ENCODE measurements at places on chromosomes 4 and X.

DNA sequence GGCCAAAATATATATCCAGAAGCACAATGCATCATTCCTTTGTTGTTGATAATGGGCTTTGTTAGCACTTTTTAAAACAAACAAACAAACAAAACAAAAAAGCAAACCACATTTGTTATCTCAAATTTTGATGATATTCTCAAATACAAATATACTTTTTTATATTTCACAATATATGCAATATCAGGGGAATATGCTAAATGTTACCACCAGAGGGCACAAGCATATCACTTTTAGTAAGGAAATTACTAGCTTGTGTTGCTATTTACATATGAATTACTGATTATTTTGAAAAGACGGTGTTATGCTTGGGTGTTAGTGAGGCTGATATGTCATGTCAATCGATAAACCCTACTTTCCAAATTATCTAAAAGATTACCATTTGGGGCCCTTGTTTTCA is 29.1 kb downstream of the RIPPLY1 start:
- DNase-seq = peak; percentile 20

- DNase-seq = no peak
These were observed 736.5 kb upstream of the FTHL17 start for GRCh38 chrX:31808357-31808756.

DNA sequence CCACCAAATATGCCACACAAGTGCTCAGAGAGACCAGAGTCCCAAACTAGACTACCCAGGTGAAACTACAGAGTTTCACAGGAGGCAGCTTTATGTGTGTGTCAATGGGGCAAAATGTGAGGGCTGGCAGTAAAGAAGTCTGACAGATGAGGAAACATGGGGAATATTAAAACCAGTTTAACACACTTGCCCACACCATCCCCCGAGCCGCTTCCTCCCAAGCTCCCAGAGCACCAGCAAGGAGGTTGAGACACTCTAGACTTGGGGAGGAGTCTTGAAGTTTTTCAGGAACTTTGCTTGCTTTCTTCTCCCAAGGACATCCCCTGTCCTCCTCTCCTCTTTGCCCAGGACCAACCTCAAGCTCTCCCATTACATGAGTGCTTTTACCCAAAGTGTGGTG is 94.7 kb upstream of the SPRY1 start:
- no peak for DNase-seq

- no peak for DNase-seq
These were observed 400 bp upstream of the PAQR3 start for GRCh38 chr4:78939667-78940008.

- DNase-seq = no peak
These were observed 158.5 kb downstream of the SH3KBP1 start for GRCh38 chrX:19728915-19729314.

GRCh38 chr4:30600246-30601017 is 119.7 kb upstream of the PCDH7 start:
- DNase-seq = peak; percentile 63

- DNase-seq = peak; percentile 17
These were observed 727.7 kb downstream of the DMD start for GRCh38 chrX:32483534-32484136.

GRCh38 chr4:188719794-188720193 is 580.6 kb downstream of the TRIML1 start:
- no peak for DNase-seq

GRCh38 chr4:39230462-39230861 is 48.1 kb downstream of the WDR19 start:
- no peak for DNase-seq

- DNase-seq = peak; percentile 3
These were observed 114.3 kb downstream of the AMELX start for GRCh38 chrX:11407331-11408108.

DNA sequence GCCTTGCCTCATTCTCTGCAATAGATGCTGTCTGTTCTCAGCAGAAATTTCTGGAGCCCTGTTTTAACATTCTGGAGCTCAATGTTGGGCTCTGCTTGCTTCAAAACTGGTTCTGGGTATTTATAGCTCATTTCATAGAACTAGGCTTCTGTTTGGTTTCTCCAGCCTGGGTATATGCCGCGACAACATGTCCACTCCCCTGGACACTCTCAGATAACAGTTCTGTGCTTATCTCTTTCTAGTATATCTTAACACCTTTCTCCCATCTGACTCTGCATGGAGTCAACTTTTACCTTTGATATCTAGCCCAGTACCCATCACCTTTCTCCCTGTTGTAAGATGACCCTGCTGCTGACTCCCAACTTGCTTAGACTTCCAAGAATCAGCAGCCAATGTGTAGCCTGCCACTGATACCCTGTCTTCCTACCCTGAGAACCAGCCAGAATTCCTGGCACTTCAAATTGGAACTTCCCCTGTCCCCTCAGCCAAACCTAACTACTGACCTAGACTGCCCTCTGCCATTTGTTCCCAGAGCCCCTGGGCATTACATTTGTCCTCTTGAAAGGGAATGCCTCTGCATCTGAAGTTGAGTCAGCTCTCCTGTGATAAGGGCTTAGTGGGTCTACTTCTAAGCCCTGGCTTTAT is 20.6 kb downstream of the PAGE1 start:
- DNase-seq = no peak

GRCh38 chrX:68908071-68908470 is 79.2 kb downstream of the EFNB1 start:
- DNase-seq = no peak

GRCh38 chrX:136344320-136344719 is 43.6 kb downstream of the ADGRG4 start:
- no peak for DNase-seq

DNA sequence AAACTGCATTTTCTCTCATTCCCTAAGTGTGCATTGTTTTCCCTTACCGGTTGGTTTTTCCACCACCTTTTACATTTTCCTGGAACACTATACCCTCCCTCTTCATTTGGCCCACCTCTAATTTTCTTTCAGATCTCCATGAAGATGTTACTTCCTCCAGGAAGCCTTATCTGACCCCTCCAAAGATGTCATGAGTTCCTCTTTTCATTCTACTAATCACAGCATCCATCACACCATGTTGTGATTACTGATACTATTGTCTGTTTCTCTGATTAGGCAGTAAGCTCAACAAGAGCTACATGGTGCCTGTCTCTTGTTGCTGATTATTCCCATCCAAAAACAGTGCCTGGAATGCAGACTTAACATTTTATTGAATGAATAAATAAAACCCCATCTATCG is 2.9 kb upstream of the AFP start:
- no peak for DNase-seq

- peak; percentile 52 for DNase-seq
These were observed 143.6 kb downstream of the TMEM164 start for GRCh38 chrX:110146521-110146920.

DNA sequence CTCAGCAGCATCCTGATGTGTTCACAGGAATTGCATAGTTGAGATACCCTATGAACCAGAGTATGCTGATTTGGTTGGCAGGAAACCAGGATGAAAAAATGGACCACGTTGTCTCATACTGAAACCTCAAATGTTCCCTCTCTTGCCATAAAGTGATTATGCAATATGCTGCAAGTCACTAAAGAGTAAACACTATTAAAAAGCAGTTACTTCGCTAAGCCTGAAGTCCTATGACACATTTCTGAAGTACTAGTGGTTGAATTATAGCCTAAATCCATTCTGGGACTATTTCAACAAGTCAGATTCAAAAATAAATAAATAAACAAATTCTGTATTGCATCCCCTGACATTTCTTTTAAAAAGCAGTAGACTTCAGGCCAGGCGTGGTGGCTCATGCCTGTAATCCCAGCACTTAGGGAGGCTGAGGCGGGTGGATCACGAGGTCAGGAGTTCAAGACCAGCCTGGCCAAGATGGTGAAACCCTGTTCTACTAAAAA is 106.0 kb upstream of the NAP1L5 start:
- DNase-seq = no peak

GRCh38 chr4:93086356-93086755 is 742.2 kb upstream of the ATOH1 start:
- no peak for DNase-seq

GRCh38 chrX:53441531-53442321 is 7.6 kb upstream of the HSD17B10 start:
- peak; percentile 63 for DNase-seq

- no peak for DNase-seq
These were observed 34.5 kb upstream of the RAB33B start for GRCh38 chr4:139419388-139419914.

- no peak for DNase-seq
These were observed 11.4 kb upstream of the FMR1 start for GRCh38 chrX:147900349-147900748.

- no peak for DNase-seq
These were observed 189.1 kb downstream of the RAB28 start for GRCh38 chr4:13294961-13295605.

GRCh38 chr4:123452616-123453015 is 56.0 kb downstream of the SPRY1 start:
- peak; percentile 87 for DNase-seq

- no peak for DNase-seq
These were observed 3.7 kb downstream of the PPEF2 start for GRCh38 chr4:75898536-75898935.

- DNase-seq = no peak
These were observed 1240.2 kb downstream of the FAM133A start for GRCh38 chrX:94914235-94914634.
